ENCODE measurements at places on chromosomes 5 and 9.

GRCh38 chr5:77425420-77425819 lies 66.7 kb downstream of the WDR41 start:
- no peak for DNase-seq

GRCh38 chr5:172815631-172816030 lies 18.4 kb upstream of the ERGIC1 start:
- DNase-seq = no peak

DNA sequence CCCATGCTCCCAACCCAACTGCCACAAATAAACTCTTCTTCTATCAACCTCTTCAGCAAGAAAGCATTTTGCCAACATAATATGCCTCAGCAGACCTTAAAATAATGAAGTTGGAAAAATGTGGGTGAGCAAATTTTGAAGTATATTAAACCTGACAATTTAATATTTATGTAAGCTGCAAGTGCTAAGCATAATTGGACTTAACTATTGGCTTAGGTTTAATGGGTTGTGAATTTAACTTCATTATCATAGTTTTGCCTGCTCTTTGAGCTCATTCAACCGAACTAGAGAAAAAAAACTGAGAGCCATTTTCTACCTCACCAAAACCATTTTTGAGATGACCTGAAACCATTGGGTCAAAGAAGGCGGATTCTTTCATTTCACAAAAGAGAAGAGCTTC lies 805.5 kb upstream of the DMAC1 start:
- no peak for DNase-seq

GRCh38 chr9:125747765-125748445 lies 732 bp downstream of the PBX3 start:
- peak; percentile 9 for DNase-seq

DNA sequence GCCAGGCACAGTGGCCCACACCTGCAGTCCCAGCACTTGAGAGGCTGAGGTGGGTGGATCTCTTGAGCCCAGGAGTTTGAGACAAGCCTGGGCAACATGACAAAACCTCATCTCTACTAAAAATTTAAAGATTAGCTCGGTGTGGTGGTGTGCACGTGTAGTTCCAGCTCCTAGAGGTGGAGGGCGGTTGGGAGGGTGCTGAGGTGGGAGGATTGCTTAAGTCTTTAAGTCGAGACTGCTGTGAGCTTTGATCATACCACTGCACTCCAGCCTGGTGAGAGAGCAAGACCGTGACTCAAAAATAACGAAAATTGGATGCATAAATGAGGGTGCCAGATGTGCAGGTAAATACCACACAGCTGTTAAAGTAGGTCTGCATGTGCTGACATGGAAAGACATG lies 39.3 kb upstream of the TDRD7 start:
- no peak for DNase-seq

DNA sequence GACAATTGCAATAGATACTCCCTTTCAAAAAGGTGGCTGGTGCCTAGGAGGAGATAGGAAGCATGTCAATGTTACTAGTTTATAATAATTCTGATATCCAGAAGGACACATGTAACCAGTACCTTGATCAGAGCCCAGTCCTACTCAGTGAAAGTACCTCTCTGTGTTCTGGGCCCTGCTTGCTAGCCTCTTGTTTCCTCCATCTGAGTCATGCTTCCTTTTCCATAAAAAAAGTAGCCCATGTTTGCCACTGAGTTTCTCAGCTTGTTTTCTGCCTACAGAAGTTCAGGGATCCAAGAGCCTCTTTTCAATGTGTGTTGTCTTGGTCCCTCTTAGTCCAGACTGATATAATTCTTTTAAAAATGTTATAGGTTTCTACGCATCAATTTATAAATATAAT lies 149.0 kb downstream of the SSBP2 start:
- DNase-seq = no peak

- no peak for DNase-seq
Measured at GRCh38 chr5:72077390-72077789, 29.9 kb upstream of the MAP1B start.

DNA sequence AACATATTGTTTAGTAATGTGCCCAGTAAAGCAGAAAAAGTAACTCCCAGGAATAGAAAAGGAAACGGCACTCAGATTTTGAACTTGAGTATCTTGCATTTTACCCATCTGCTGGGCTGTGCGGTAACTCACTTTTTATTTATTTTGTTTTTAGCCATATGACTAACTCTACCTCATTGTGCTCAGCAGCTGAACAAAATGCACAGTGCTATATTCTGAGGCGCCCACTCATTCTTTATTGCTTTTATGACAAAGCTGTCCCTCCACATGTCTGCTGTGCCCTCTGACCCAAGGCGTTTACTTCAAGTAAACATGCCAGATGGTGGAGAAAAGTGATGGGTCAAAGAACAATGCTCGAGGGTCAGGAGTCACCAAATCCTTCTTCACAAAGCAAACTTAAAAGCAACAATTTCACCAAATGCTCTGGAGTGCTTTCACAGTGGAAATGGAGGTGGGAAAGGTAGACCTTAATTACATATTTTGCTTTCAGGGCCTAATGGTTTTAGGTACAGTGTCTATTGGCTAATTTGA lies 215.2 kb upstream of the ELAVL2 start:
- DNase-seq = no peak

- DNase-seq = no peak
Measured at GRCh38 chr5:159515197-159515596, 184.9 kb upstream of the IL12B start.

- no peak for DNase-seq
Measured at GRCh38 chr9:133786371-133786753, 48.2 kb upstream of the SARDH start.

- DNase-seq = no peak
Measured at GRCh38 chr5:5270161-5270560, 130.0 kb downstream of the ADAMTS16 start.

GRCh38 chr9:20001058-20001457 lies 212.2 kb upstream of the SLC24A2 start:
- DNase-seq = no peak

DNA sequence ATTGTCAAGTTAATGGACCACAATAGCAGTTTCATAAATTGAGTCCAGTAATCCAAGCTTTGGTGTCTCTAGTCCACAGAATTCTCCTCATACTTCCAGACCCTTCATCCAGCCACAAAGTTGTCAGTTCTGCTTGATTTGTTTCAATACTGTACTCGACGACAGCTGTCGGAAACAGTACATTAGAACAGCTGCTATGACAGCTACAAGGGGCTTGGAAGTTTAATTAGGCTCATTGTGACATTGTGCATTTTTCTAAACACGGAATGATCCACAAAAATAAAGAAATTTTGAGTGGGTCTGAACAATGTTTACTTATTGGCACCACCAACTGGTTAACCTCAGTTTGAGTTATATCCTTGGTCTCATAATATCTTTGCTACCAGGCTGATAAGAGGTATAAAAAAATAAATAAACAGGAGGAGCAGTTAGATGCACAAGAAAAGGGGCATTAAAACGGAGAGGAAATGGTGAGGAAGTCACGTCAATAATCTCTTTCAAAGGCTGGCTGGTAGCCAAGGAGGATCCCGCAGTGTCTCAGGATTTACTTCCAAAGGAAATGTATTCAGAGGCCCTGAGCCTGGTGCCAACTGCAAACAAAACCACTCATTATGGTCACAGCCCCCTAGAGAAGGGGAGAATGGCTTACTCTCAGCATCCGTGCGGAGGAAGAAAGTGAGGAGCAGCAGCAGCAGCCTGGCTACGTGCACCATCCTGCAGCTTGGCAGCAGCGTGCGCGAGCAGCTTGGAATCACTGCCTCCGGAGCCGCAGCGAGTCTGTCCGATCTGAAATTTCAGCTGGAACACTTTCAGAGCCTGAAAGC lies 933.8 kb upstream of the DMAC1 start:
- peak; percentile 40 for DNase-seq

GRCh38 chr5:145811834-145812625 lies 23.1 kb downstream of the PRELID2 start:
- no peak for DNase-seq

DNA sequence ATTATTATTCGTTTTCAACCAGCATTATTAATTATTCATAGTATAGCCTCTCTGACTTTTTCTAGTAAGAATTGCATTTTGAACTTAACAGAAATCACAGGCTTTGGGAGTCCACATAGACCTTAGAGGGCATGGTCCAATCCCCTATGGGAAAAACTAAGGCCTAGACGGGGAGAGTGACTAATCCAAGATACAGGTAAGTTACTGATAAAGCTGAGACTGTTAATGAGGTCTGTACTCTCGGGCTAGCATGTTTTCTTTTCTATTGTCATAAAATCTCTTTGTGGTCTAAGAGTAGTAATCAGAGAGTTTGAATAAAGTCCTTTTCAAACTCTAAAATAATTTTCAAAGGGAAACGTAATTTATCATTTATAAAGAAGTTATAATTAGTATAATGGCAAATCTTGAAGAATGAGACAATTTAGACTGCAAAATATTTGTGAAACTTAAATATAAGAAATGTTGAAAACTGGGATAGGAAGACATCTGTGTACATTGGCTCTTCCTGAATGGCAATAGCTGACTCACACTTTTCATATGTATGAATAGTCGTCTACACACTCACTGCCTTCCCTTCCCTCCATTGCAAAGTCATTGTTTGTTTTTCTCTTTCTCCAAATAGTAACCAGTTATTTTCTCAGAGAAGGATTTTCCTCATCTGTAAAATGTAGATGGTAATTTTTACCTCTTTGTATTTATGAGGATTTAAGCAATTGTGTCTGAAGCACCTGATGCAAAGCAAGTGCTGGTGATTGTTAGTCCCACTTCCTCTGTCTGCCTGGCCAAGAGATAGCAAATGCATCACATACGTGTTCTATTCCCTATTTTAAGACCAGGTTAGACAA lies 207.9 kb upstream of the CD180 start:
- no peak for DNase-seq

- no peak for DNase-seq
Measured at GRCh38 chr9:75198436-75198835, 110.1 kb downstream of the OSTF1 start.

DNA sequence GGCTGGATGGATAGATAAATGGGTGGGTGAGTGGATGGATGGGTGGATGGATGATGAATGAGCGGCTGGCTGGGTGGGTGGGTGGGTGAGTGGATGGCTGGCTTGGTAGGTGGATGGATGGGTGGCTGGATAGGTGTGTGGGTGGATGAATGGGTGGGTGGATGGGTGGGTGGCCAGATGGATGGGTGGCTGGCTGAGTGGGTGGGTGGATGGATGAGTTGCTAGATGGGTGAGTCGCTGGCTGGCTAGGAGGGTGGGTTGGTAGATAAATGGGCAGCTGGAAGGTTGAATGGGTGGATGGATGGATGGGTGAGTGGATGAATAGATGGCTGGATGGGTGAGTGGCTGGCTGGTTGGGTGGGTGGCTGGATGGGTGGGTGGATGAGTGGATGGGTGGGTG lies 27.9 kb upstream of the CEP72 start:
- no peak for DNase-seq

GRCh38 chr5:57325678-57326397 lies 152.0 kb downstream of the GPBP1 start:
- no peak for DNase-seq

DNA sequence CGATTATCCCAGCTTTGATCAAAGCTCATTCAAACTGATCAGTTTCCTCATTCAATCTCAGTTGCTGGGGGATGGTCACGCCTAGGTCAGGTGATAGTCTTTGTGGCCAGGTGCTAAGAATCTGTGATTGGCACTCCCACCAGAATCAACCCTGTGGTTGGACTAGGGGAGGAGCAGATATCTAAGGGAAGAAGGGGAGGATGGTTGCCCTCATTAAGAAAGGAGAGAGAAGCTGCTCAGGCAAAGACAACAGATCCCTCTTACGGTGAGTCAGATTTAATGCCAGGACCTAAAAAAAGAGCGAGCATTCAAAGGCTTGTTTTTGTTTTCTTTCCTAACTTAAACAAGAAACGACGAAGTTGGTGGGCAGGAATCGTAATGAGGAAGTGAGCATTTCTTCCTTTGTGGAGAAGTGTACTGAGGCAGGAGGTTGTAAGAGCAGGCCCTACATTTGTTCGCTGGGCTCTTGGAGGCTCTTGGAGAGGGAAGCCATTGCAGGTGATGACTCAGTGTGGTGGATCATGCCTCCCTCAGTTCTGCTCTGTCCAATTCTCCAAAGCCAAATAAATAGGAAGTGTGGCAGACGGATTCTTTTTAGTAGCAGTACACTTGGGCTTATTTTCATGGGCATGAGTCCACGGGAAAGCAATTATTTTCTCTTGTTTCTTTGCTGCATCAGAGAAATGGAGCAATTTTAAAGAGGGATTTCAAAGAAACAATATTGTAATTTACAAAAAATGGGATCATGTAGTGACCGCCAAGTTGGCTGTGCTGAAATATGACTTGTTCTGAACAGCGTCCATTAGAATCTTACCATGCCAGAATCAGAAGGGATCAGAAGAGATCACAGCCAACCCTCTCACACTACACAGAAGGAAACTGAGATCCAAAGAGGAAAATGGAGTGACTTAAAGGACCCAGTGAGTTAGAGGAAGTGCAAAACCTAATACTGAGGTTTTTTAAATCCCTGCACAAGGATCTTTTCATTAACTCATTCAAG lies 18.7 kb upstream of the TGFBR1 start:
- DNase-seq = no peak

DNA sequence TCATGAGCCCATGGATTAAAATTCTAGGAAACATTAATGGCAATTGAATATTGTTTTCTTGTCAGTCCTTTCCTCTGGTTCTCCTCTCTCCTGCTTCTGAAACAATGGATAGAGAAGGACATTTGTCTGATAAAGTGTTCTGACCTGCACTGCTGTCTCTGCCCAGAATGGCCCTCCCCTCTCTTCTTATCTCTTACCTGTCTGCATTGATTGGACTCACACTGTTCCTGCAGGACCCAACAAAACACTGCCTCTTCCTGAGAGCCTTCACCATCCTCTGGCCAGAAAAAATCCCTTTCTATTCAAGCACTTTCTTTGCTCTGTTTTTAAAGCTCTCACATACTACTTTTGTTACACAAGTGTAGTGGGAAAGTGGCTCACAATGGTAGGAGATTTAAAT lies 143.8 kb upstream of the DHFR start:
- DNase-seq = no peak

- DNase-seq = no peak
Measured at GRCh38 chr9:95478335-95478734, 38.4 kb downstream of the PTCH1 start.

DNA sequence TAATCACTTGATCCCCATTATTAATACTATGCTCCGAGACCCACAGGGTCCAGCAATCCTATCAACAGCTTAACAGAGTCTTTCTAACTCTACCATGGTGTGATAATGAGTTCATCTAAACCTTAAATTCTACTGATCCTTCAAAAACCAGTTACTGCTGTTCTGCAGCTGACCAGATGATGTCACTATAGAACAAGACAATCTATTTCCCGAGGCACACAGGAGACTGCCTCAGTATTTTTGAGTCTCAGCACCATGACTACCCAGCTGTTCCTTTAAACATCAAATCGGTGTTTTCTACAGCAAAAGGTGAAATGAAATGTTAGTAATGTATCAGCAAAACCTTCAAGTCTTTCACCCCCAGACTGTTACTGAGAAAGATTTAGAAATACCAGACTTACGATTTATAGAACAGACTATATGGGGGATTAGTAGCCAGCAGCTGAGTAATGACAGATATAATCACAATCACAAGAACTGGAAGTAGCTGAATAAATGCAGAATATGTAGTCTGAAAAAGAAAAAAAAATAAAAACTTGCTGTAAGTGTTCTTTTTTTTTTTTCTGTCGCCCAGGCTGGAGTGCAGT lies 16.9 kb downstream of the DNAJC18 start:
- DNase-seq = no peak
